ENCODE measurements at places on chromosomes 4 and X.

DNA sequence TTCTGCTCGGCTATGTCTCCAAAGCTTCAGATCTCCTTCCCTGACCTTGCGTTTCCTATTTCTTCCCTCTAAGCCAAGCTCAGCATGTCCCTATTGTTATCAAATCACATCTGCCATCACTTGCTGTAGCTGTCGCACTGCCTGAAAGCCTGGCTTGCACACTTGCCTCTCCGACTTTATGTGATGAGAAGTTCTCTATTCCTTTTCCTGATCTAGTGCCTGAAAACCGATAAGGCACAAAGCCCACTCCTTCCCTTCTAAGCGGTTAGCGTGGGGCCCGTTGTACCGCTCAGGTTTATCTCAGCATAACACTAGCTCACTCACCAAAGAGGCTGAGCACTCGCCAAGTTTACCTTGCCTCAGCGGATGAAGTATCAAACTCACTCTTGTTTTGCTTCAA lies 816 bp downstream of the NMU start:
- DNase-seq: no peak

DNA sequence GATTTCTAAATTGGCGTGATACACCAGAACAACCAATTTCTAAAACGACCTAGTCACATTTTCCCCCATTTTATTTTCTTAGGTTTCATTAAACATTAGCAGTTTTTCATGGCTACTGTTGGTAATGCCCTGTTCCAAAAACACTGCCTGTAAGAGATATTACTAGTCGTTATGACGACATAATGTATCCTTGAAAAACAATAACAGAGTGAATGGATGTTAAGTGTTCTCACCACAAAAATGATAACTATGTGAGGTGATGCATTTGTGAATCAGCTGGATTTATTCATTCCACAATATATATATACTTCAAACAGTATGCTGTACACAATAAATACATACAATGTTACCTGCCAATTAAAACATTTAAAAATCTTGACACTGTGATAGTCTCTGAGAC lies 1147.6 kb upstream of the PCDH10 start:
- DNase-seq: no peak

DNA sequence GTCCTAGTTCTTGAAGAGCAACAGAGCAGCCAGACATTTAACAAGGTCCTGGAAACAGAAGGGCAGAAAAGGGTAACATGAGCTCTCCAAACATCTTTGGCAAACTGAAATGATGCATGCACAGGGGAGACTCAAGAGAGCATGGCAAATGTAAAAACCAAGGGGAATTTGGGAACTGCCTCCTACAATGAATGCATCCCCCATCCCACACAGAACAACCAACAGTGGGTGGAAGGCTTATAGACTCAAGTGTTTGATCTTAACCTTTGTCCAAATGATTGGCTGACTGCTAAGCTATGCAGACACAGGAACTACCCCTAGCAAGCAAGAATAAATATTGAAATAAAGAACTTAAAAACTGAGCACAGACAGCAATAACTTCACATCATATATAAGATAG lies 74.4 kb downstream of the CENPC start:
- DNase-seq: no peak

DNA sequence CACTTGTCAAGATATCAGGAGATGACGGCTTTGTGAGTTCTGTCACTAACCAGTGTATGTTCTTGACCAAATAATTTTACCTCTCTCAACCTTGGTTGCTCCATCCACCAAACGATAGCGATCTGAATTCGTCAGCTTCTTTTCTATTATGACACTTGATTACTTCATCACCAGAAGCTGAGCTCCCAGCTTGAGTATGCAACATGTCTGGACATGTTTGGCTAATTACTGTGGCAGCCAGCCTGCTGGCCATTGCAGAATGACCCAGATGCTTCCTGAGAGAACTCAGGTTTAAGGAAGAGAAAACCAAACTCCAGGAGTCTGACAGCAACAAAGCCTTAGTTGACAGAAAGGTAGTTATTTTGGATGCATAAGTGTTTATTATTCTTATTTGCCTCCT lies 46.4 kb upstream of the PARM1 start:
- no peak for DNase-seq

GRCh38 chr4:1023075-1023640 lies 11.7 kb downstream of the FGFRL1 start:
- DNase-seq: no peak

DNA sequence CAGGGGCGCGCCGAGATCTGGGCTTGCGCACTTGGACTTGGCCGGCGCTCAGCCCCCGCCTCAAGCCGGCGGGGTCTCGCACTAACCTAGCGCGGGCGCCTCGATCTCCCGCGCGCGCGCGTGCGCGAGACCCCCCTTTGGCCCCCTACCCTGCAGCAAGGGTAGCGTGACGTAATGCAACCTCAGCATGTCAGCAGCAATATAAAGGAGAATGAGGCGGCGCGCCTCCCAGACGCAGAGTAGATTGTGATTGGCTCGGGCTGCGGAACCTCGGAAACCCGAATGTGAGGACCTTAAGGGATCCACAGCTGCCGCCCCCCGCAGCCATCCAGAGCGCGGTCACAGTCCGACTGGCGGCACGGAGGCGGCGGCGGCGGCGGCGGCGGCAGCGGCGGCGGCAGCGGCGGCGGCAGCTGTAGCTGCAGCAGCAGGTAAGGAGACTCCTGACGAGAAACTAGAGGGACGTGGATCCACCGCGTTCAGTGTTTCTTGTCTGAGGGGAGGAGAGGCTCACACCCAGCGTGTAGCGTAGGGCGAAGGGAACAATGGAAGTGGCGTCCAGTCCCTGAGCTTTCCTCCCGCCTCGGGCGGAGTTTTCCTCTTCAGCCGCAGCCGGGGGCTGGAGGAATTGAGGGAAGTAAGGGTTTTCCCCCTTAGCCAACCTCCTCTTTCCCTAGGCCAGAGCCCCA lies at the start of the genes SATL1 and ZNF711:
SATL1 (minus strand) TSS at position 19 of the 689 bp plus-strand sequence. CDS start 134,811 bp downstream, outside the sequence.
ZNF711 (plus strand) TSS at position 231 of the 689 bp plus-strand sequence. CDS start 3,582 bp downstream, outside the sequence.
- no peak for DNase-seq

GRCh38 chrX:19810006-19810774 lies 77.2 kb downstream of the SH3KBP1 start:
- DNase-seq: no peak

DNA sequence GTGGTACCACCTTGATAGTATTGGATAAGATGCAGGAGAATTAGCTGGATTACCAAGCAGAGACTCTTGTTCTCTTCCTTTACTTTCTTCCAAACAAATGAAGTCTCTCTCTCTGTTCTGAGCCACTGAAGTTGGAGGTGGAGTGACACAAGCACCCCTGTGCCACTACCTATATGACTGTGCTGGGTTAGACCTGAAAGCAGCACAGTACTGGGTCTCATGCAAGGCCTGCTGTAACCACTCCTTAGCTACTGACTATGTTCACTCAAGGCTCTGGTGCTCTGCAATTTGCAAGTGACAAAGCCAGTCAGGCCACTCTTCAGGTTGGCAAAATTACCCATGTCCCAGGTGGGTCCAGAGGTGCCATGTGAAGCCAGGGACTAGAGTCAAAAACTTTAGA lies 389.6 kb upstream of the MAOA start:
- DNase-seq: no peak
